Eye (tissue), 1 donor: ENCODE measurements at places on chromosomes 13 and 19.

DNA sequence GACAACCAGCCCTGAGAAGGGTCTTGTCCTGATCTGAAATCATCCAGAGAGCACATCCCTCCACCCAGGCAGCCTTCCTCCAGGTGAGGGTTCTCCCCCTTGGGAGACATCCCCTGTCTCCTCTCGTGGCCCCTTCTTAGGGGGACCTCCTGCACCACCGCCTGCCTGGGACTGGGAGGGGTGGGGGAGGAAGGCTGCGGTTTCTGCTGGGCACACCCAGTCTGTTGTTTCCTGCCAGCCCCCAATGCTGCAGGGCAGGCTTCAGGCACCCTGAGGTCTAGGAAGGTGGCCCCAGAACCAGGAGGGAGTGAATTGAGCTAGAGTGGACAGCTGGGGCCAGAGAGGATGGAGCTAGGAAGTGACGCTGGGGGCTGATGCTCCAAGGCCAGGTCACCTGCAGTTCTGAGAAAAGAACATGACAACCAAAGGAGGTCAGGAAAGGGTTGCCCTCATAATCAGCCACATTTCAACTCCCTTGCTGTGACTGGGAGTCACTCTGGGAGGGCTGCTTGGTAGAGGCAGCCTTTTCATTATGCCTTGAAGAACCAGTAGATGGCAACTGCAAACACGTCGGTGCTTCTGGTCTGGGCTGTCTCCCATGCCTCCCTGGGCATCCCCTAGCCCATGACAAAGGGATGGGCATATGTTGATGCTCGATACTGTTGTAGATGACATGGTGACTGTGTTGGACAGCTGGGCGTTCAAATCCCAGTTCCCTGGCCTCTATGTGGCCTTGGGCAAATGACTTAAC lies 1.4 kb downstream of the ARHGEF18 start:
- no peak for DNase-seq

GRCh38 chr19:19507354-19507753 lies 8.0 kb downstream of the TSSK6 start:
- DNase-seq: no peak

GRCh38 chr19:45908956-45909355 lies 5.6 kb downstream of the NANOS2 start:
- DNase-seq: no peak

GRCh38 chr19:56312787-56313657 lies 1.6 kb downstream of the ZSCAN5A start:
- no peak for DNase-seq

- no peak for DNase-seq
Measured at GRCh38 chr13:35552172-35552844, 75.8 kb upstream of the MAB21L1 start.

- DNase-seq: no peak
Measured at GRCh38 chr13:33611121-33611805, 206.7 kb upstream of the RFC3 start.

- no peak for DNase-seq
Measured at GRCh38 chr13:44237276-44237767, 136.3 kb upstream of the SERP2 start.

GRCh38 chr19:49560358-49560900 lies 19.9 kb downstream of the NOSIP start:
- DNase-seq: no peak
